Cardiac muscle cell (in vitro differentiated cells and primary cell): ENCODE measurements at places on chromosomes 1 and 21. TPM values are rescaled to one million over a fixed set of nuclear protein-coding genes. Genes with fewer than 3 reads are reported as not detected.
A peak's percentile ranks its signal among the peaks of the same experiment; 100 is the strongest.

- peak; percentile 14 for DNase-seq
Measured at GRCh38 chr1:161994175-161994668, 29.4 kb downstream of the OLFML2B start.

DNA sequence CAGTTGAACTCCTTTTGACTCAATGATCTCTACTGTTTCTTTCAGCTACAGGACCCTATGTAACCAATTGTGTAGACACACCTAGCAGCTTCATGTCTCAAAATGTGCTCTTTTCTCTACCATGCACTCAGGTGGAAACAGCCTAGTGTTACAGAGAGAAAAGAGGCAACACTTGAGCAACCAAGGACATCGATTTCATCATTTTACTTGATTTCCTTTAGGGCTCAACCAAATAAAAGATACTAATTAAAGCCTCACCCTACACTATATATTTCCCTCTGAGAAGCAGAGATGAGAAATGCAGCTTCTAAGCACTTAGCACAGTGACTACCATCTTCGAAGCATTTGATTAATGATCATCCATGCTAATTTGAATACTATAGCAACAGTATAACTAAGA lies 55.1 kb downstream of the PTGER3 start:
- no peak for DNase-seq

DNA sequence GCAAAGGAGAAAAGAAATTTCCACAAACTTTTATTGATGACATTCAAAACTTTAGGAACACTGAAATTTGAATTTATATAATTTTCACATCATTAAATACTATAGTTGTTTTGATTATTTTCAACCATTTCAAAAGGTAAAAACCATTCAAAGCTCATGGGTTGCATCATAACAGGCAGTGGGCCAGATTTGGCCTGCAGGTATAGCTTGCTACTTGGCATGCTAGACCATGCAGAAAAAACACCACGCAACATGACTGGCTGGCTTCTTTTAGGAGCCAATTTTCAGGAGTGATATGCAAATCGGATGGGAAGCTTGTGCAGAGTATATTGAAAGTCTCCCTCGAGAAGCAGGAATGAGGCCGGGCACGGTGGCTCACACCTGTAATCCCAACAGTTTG lies 144.8 kb downstream of the GLUL start:
- no peak for DNase-seq

DNA sequence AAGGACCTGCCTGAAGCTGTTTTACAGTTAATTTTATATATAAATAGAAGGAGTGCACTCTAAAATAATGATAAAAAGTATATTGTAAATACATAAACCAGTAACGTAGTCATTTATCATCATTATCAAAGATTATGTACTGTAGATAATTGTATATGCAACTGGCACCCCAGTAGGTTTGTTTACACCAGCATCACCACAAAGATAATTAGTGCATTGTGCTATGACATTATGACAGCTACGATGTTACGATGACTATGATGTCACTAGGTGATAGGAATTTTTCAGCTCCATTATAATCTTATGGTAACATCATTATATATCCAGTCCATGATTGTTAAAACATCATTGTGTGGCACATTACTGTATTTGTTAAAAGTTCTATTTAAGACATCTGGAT lies 185.2 kb downstream of the LBR start:
- DNase-seq = no peak

GRCh38 chr1:2978691-2979190 lies 42.5 kb upstream of the ACTRT2 start:
- DNase-seq = no peak

DNA sequence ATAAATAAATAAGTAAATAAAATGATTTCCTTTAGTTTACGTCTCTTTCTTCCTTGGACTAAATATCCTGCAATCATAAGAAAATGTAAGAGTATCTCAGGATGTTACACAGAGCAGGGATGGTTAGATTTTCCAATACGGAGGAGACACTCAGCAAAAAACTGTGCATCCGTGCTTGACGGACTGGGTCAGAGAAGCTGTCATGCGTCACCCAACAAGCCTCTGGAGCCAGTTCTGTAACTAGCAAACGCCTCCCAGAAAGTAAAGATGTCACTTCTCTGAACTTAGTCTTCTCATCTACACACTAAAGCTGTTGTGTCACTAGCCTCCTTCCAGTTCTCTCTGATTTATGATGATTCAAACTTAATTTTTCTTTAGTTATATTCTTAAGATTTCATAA lies 3.4 kb downstream of the CFHR4 start:
- DNase-seq = no peak

- no peak for DNase-seq
Measured at GRCh38 chr1:61585714-61586113, 139.2 kb downstream of the TM2D1 start.

- peak; percentile 89 for DNase-seq
Measured at GRCh38 chr1:87956072-87956471, 627.4 kb downstream of the LMO4 start.

DNA sequence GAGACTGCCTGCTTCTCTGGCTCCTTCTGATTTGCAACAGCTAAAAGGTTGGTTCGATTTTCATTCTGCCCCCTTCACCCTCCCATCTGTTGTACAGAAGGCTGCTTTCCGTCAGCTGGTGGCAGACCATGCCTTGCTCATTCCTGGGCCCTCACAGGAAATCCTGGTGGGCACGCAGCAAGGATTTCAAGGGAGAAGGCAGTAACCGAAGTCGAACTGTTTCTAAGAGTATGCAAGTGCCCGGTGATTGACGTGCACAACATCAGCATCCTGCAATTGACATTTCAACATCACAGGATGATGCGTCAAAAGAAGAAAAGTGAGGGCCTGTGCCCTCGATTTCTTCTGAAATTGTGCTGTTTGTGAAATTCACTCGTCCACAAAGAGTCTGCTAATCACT lies 83.8 kb downstream of the PLPP3 start:
- DNase-seq = no peak

DNA sequence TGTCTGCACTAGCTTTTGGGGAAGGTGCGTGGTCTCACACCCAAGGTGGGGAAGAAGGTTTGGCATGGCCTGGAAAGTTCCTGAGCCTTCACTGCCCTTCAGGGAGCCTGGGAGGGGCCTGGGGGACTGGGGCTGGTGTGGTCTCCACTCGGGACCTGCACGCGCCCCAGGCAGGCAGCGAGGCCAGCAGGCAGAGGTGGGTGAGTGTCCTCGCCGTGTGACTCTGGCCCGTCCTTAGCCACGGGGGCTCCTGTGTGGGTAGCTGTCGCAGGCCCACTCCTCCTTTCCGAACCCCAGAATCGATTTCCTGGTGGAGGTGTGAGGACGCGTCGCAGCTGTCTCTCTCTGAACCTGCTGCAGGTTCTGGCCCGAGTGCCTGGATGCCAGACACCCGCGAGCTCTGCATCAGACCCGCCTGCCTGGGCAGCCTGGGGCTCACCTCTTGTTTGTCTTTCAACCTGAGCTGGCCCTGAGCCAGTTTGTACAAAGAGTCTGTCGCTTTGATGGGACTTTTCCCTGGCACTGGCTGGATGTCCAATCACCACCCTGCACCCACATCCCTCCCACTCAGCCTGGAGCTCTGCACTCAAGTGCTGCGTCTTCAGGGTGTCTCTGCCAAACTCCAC lies 36.0 kb upstream of the SLC19A1 start:
- DNase-seq = no peak

SLC16A4 gene
- total RNA-seq = 0.21 and 0.66 TPM in 2 replicates

GPR89B gene
- 8.6 and 9.4 TPM in 2 replicates for total RNA-seq
